Stimulated activated effector memory CD8-positive, alpha-beta T cell treated with anti-CD3 and anti-CD28 coated beads, Interleukin-12 subunit alpha, Interleukin-12 subunit beta, amount 100 ng/mL, for 72 hours (primary cell): ENCODE measurements at places on chromosomes 1 and 21.

DNA sequence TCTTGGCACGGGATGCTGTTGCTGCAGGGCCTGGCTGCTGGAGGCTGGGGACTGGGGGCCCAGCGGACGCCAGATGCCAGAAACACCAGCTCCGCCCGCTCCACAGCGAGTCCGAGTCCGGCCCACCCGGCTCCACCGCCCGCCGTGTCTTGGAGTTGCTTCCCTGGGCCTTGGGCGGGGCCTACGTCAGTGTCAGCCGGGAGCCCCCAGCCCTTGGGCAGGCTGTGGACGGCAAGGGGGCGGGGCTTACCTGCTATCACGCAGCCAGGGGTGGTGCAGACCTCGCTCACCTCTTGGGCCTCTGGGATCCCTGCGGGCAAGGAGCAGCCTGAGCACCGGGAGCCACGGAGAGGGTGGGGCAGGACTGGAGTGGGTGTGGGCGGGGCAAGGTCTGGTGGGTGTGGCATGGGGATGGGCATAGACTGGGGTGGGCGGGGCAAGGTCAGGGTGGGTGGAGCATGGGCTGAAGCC lies 21.8 kb downstream of the MMEL1 start:
- no peak for DNase-seq

- no peak for DNase-seq
Measured at GRCh38 chr1:244664353-244664752, 11.4 kb downstream of the DESI2 start.

DNA sequence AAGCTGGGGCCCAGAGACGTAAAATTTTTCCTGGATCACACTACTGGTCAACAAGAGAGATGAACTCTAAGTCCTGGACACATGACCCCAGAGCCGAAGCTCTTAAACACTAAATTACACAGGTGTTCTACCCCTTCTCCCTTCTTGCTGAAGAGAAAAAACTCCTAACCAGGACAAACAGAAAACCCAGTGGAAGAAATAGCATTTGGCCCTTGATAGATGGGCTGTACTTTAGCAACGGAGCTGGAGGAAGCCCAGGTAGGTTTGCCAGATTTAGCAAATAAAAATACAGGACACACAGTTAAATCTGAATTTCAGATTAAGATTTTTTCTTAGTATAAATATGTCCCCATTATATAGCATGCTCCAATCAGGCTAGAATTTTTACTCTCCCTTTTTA lies 72.7 kb downstream of the DIRAS3 start:
- no peak for DNase-seq

GRCh38 chr1:208184966-208185654 lies 59.1 kb downstream of the PLXNA2 start:
- DNase-seq = no peak
